NCI-H1694 treated with DMSO at 0.1 percent for 48 hours (cell line): ENCODE measurements at places on chromosomes 2 and 18.

DNA sequence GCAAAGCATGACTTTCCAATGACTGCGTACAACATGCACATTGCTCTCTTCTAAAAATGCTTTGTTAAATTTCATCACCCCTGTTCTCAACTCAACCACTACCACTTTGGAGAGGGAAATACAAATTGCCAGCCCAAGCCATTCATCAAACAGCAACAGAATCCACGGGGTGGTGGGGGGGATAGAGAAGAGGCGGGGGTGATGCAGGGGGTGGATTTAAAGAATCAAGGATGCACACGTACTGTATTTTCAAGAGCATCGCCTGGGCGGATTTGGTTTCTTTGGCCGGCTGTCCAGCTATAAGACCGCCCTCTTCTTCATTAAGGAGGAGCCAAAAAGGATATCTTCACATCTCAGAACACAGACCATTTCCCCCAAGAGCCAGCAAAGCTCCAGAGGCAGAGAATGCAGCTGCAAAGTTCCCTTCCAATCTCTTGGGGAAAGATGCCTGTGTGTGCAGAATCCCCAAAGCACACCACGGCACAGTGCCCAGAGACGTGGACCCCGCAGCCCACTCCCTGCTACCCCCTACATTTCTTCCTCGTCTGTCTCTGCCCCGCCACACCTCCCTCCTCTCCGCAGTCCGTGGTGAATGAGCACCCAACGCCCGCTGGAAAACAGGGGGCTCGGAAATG lies 977 bp downstream of the SLC8A1 start:
- DNase-seq, result peak; percentile 51

- DNase-seq, result no peak
Measured at GRCh38 chr2:19894134-19894792, 7.5 kb downstream of the TTC32 start.

DNA sequence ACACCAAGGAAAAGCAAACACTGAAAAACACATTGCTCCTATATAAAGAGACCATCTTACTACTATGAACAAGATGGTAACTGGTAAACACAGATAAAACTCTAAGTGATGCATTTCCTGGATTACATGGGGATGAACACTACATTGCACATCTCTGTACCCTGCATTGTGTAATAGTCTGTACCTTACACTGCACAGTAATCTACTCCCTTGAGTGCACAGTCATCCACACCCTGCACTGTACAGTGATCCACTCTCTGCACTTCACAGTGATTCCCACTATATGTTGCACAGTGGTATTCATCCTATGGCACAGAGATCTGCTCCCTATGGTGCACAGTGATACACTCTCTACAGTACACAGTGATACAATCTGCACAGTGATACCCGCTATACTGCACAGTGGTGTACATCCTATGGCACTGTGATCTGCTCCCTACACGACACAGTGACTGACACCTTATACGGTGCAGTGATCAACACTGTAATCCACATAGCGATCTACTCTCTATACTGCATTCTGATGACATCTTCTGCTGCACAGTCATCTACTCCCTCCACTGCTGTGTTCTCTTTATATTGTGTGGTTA lies 462.2 kb upstream of the RGPD4 start:
- DNase-seq, result no peak

DNA sequence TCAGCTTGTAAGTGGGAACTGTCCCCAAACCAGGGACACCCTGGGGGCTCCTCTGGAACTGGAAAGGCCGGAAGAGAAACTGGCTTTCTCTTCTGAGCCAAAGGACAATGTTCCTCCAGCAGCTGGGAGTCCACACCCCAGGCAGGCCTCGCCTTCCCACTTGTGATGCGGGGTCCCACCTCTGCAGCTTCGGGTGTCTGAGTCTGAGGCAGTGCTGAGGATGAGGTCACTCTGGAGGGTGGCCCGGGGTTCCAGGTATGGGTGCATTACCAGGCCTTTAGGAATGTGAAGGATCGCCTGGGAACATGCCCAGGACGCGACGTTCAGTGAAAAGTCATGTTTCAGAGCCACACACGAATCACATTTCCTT lies 18.2 kb upstream of the BOK start:
- no peak for DNase-seq

GRCh38 chr2:42249887-42250286 lies 80.7 kb downstream of the EML4 start:
- DNase-seq, result no peak

DNA sequence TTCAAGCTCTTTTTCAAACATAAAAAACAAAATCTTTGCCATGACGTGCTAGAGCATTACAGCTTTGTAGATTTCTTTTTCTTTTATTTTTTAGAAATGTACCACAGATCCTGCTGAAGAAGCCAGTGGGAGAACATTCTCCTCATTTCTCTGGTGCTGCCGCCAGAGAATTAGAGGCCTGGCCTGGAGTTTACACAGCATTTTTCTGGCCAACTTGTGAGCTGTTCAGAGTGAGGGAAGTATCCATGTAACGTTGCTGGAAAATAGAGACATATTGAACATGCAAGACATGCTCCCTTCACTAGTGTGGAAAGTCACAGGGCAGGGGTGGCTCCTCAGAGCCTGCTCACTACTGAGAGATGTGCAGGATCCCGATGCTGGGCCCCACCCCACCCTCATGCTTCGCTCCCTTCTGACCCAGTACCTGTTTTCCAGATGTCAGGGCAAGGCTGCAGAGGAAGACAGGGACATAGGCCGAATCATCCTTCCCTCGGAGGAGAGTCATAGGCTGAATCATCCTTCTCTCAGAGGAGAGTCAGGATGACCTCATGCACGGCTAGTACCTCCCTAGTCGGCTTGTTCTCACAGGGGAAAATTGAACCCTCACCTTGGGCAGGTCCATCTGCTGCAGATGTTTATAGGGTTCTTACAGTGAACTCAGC lies 298.5 kb downstream of the INSIG2 start:
- DNase-seq, result no peak

DNA sequence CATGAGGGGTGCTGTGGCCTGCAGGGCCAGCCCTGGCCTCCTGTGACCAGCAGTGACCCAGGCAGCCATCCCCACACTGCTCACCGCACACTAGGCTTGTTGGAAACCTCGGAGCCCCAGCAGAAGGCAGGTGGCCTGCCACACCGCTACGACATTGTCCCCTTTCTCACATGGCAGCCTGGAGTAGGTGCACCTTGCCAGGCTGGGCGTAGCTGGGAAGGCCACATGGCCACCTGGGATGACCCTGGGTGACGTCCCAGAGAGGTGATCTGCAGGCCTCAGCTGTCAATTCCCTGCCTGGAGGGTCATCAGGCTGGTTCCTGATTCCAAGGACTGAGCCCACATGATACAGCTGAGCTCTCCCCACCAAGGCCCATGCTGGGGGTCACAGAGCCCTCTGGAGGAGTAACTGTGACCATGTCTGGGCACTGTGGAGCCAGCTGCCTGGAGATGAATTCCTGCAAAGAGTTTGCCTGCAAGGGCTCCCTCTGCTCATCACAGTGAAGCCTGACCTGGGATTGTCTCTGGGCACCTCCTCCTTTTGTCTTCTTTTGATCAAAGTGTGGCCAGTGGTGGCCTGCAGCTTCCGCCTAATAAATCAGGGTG lies 119.6 kb upstream of the OTOS start:
- no peak for DNase-seq

DNA sequence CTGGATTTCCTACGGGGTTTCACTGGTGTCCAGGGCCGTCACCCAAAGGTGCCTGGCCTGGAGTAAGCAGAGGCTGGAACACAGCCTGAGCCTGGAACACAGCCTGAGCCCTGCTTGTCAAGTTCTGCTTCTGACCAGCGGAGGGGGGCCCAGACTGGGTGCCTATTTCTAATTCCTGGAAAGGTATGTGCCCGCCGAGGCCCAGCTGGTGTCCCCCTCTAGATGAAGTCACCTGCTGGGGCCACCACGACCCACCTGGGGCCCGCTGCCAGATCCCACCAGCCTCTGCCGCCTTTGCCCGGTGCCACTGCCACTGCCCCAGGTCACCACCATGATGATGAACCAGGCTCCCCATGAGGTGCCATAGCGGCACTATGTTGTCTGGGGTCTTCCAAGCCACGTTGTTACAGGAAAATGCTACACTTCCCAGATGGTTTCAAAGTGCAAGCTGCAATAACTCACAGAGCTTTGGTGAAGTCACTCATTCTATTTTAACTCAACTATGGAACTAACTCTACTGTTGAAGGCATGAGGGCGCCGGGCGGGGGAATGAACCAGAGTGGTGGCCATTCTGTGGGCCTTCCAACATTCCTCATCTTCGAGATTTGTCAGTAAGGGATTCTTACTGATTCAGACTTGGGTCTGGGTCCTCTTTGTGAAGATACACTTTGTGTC lies 40.9 kb upstream of the LAPTM4A start:
- DNase-seq, result no peak

DNA sequence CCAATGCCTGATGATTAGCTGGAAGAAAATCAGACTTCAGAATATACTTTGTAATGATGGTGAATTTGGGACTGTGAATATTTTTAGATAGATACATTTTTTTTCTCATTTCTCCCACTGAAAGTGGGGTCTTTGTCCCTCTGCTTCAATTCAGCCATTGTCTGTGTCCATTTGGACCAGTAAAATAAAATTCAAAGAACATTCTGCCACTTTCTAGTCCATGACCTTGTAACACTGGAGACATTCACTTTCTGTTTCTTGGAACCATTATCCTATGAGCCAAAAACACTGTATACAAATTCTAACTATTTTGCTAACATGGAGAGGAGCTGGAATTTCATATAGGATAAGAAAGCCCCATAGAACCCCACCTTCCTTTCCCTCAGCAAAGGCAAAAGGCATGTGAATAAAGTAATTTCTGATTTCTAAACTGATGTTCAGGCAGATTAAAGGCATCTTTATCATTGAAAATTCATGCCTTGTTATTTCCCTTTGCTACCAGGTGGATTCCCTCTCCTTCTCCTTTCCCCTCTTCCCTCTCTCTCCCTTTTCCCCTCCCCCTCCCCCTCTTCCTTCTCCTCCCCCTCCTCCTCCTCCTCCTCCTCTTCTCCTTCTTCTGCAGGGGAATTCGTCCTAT lies 2010.4 kb upstream of the LRRTM1 start:
- DNase-seq, result no peak
